NCI-H187 (cell line): ENCODE measurements at places on chromosomes 1 and 21.

GRCh38 chr1:184507604-184508280, 120.9 kb downstream of the C1orf21 start:
- no peak for DNase-seq

DNA sequence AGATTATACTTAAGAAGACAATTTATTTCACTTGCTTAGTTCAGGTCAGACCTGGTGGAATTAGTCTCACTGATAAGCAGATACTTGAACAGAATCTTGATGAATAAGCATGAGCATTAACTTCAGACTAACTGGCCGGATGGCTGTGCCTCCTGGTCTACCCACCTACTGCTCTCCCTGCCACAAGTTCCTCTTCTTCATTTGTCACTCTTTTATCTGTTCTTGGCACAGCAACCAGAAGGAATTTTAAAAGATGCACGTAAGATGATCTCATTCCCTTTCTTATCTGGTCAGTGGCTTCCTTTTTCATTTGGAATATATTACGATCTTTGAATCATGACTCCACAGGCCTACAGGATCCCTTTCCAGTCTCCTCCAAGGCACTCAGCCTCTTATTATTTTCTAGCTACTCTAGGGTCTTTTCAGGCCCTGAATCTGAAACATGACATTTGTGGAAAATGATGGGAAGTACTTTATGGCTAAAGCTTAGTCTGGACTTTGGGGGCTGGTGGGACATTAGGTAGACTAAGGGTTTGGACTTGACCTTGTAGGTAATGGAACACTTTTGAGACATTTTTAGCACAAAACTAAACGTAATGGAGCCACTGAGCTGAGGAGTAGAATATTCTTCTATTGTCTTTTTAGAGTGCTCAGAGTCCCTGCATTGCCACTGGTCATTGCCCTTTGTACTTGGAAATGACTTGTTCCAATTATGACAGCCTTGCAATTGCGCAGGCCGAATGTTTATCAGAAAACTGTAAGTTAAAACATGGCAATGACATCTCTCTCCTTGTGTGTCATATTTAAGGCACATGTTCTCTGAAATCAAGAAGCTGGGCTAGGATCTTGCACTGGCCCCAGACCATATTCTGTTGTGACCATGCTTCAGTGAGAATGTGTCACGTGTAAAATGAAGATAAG, 16.0 kb downstream of the ST6GALNAC3 start:
- DNase-seq = no peak

GRCh38 chr1:22064751-22065402, 12.4 kb downstream of the CDC42 start:
- no peak for DNase-seq

DNA sequence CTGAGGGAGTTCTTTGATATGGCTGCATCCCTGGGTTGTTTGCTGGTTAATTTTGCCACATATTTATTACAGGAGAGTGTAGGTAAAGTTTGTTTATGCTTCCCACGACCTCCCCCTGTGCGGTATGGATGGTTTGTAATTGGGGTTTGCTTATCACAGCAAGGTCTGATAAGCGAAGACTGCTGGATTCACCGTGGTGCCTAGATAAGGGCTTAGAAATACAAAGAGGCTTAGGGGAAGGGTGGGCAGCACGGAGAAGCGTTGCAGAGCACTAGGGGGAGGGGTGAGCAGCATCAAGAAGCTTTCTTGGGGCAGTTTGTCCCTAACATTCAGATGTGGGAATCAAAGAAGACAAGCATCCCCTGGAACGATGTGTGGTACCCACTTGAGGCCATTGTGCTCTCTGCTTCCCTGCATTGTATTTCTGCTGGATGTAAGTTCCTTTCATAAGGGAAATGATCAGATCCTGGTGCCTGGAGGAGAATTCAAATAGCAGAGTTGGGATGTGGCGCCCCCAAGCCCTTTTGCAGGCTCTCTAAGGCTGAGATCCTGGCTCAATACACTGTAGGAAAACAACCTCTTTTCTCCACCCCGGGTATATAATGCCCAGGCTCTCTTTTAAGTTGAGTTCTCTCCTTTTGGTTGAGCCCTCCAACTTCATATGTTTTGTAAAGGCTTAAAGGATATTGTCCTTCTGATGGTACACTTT, 598.1 kb upstream of the ADGRL4 start:
- DNase-seq = no peak

DNA sequence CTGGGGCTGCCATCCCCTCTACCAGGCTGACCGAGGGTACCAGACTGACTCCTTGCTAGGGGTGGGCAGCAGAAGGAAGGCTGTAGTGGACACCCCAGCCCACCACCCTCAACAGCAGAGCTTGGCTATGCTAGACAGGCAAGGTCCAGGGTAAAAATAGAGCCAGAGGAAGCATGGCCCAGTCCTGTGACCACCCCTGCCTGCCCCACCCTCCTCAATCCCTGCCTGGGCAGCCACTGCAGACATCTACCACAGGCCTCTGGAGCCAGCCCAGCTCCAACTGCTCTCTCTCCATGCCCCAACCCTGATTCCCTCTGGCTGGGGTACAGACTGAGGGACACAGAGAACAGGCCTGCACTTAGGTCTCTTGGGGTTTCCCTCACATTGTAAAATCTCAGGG, 1.7 kb downstream of the S100A1 start:
- no peak for DNase-seq

DNA sequence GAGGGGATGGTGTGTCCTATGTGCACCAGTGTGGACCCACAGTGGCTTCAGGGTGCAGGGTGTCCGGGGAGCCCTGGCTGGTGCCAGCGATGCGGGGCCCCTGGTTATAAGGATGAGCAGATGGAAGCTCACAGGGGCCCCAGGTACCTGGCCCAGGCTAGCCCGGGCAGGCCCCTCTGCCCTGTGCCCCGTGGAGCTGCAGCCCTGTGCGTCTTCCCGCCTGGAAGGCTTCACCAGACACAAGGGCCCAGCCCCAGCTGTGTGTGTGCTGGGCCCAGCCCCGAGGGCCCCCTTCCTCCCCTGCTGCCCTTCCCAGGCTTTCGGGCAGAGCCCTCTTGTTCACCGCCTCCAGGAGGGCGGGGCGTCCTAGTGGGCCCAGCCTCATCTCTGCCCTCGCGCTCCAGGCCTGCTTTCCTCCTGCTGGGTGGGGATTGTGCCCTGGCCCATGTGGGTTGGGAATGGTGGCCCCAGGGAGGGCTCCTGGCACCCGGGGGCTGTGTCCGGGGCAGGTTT, 15.9 kb downstream of the PFKL start:
- no peak for DNase-seq

DNA sequence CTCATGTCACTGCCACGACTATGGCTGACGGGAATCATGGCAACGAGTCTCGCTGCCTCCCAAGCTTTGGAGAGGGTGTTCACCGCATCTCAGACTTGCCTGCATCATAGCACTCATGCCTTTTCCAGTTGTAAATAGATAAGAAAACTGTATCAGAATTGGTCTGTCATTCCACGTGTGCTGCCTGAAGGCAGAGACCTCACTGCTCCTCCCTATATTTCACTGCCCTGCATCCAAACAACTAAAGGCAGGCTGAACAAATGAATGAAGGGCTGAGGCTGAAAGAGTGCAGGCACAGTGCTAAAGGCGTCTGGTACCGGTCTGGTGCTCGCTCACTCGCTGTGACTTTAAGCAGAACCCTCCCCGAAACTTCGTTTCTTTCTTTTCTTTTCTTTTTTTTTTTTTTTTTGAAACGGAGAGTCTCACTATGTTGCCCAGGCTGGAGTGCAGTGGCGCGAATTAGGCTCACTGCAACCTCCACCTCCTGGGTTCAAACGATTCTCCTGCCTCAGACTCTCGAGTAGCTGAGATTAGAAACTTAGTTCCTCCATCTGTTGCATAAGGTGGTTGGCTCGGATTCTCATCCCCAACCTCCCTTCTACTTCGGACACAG, 542 bp downstream of the EIF2B3 start:
- no peak for DNase-seq

GRCh38 chr1:220529521-220530020, 1.6 kb downstream of the MARK1 start:
- no peak for DNase-seq

DNA sequence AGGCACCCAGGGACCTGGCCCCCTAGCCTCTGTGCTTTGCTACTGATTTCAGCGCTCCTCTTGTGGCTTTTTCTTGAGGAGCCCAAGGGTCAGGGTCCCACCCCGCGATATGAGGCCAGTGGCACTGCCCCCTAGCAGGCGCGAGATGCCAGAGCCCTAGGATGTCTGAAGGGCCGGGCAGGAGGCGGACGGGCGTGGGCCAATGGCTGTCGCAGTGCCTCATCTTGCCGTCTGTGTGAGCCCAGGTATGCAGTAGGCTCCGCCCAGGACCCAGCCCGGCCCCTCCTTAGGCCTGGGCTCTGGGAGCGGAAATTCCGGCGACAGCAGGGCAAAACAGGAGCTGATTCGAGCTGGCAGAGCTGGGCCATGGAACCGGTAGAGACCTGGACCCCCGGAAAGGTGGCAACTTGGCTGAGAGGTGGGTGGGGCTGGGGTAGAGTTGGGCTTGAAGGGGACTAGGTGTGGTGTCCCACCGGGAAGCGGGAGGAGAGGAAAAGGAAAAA, at the start of gene CNKSR1:
TSS of gene CNKSR1 (plus strand) at position 310 of the 503 bp plus-strand sequence. CDS start at position 367, 57 bp downstream.
- peak; percentile 29 for DNase-seq

- no peak for DNase-seq
Measured at GRCh38 chr1:113849072-113849471, 22.4 kb downstream of the PTPN22 start.

DNA sequence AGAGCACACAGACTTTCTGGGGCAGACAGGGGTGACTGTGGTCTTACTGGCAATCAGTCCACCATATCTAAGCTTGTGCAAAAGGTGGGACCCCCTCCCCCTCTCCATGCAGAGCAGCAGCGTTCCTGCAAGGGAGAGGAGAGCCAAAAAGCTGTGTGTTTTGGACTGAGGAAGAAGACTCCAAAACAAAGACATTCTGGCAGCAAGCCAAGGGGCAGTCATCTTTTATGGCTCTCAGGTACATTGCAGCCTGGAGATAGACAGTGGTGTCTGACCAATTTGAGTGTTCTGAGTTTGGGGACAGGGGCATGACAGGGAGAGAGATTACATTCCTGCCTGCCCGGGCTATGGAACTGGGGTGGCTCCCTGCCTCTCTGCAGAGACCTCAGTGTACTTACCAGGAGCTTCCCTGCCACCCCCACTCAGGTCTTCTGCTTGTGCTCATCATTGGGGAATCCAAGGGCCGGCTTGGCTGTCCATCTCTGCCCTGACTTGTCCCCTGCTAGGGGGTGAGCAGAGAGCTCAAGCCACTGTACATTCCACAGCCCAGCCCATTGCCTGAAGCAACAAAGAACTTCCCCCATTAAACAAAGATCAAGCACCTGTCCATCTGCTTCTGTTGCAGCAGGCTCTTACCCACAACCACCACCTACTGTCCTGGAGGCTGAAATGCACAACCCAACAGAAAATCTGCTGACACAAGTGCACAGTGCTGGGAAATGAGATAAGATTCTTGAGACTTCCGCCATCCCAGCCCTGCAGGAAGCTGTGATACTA, 131.1 kb downstream of the EVI5 start:
- DNase-seq = no peak

DNA sequence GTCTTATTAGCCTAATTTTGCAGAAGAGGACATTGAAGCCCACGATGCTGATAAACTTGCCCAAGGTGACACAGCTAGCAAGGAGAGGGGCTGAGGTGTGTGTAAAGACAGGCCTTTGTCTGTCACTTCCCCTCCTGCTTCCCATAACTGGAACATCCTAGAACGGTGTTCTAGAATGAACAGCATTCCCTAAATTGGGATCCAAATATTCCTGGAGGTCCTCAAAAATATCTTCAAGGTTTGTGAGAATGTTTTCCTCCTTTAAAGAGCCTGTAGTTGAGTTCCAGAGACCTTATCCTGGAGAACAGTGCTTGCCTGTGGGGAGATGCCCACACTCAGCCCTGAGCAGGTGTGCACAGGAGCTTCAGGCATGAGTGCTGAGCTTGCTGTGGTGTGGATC, 41.5 kb upstream of the SAMD13 start:
- DNase-seq = no peak

GRCh38 chr1:226814751-226815537, 55.5 kb upstream of the PSEN2 start:
- peak; percentile 15 for DNase-seq

- DNase-seq = no peak
Measured at GRCh38 chr1:74388855-74389254, 123.6 kb downstream of the LRRC53 start.

GRCh38 chr1:46288485-46289133, 14.8 kb downstream of the LRRC41 start:
- no peak for DNase-seq

- DNase-seq = no peak
Measured at GRCh38 chr21:20527731-20528460, 470.3 kb upstream of the NCAM2 start.

DNA sequence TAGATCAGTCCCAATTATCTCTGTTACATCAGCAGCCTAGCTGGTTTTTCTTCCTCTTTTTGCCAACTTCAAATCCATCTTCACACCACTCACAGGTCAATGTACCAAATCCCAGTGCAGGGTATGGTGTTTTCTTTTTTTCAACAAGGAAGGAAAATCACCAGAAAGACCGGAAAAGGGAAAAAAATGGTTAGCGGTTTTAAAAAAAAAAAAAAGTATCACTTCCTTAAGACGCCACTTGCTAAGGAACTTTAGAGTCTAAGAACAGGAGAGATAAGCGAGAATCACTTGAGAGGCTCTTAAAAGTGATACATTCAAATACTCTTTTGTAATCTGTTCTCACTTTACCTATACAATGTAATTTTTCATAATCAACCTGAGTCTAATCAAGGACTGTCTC, 3.1 kb upstream of the OR10J1 start:
- no peak for DNase-seq

- DNase-seq = no peak
Measured at GRCh38 chr1:111513410-111514020, 10.1 kb upstream of the ADORA3 start.

- no peak for DNase-seq
Measured at GRCh38 chr1:185788386-185788785, 54.2 kb downstream of the HMCN1 start.

DNA sequence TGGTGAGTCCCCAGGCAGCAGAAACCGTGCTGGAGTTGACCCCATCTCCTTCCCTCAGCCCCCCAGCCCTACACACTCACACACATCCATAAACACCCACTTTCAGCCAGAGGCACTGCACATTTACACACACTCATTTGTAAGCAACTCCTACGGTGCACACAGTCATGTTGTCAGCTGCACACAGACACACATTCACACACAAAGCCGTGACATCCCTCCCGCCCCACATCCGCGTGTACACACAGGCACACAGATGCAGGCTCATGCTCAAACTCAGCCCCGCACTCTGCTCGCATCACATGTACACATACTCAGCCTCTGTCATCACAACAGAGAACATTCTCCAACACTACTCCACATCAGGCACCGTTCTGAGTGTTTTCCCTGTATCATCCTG, 47.6 kb downstream of the LACTBL1 start:
- DNase-seq = no peak

- no peak for DNase-seq
Measured at GRCh38 chr1:17523321-17524041, 16.0 kb upstream of the ARHGEF10L start.

DNA sequence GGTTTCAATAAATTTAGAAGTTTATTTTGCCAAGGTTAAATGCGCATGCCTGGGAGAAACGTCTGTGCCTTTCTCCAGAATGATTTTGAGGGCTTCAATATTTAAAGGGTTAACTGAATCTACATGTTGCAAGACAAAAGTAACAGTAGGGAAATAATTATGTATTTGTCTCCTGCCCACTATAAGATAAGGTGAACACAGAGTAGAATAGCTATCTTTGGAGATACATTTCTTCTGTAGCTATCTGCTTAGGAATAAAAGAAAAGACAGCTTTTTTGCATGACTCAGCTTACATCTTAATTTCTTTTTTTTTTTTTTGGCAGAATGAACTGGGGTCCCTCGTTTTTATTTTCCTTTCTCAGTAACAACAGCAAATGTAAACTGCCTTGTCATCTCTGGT, 1351.6 kb downstream of the AMY1C start:
- DNase-seq = no peak
